ENCODE measurements at places on chromosomes 3 and 15.
A peak's percentile ranks its signal among the peaks of the same experiment; 100 is the strongest.

DNA sequence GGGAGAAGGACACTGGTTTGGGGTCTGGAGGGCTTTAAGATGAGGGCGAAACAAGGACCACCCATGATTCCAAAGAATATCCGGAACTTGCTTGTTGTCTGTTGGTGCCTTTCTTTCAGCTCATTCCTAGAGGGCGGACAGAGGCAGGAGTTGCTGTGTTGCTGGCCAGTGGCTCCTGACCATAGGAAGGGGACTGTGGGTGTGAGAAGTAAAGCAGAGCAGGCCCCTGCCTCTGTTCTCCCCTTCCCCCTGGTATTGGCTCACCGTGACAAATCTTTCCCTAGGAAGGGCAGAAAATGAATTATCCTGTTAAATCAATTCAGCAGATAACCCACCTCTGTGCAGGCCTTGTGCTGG is 89.1 kb downstream of the LIPC start:
- no peak for DNase-seq

DNA sequence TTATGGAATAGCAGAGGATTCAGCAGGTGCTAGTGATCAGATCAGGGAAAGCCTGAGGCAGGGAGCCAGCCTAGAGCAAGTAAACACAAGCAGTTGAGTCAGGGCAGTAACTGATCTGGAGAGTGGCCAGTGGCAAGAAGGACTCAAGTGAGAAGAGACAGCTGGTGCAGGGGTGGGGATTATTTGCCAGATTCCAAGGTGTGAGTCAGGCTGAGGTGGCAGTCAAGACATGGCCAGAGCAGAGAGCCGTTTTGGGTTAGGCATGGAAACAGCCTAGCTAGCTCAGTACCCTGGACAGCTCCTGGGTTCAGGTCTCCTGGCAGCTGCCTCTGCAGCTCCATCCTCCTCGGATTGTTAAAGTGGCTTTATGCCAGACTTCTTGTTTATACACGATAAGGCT is 281.9 kb upstream of the ONECUT1 start:
- DNase-seq = peak; percentile 2

GRCh38 chr15:42679285-42680141 is 57.4 kb downstream of the CDAN1 start:
- DNase-seq = peak; percentile 12

DNA sequence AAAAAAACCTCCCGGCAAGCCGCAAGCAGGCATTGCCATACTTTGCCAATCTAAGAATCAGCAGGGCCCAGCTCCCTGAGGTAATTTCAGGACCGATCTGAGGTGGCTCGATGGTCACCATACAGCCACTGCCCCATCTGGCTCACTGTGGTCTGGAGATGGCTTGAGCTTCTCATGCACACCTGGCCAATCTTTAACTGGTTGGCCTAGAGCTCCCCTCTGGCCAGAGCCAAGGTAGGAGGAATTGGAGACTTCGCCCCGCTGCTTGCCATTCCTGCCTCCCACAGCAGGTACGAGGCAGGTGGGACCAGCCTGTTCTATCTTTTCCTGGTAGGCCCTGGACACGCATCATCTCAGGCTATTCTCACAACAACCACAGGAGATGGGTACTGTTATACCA is 10.1 kb downstream of the CYP1A2 start:
- DNase-seq = no peak
